ENCODE measurements at places on chromosomes 2 and 18. TPM values are rescaled to one million over a fixed set of nuclear protein-coding genes. Genes with fewer than 3 reads are reported as not detected.

MIB1 gene
- 90.2 TPM for total RNA-seq

OTX1 gene
- 2.8 TPM for total RNA-seq

POTEI gene
- 1.2 TPM for total RNA-seq

FHOD3 gene
- 50.5 TPM for total RNA-seq

MC2R gene
- not detected for total RNA-seq

ERMN gene
- 1.2 TPM for total RNA-seq

SGPP2 gene
- 4.8 TPM for total RNA-seq

CPO gene
- total RNA-seq = not detected

GCKR gene
- total RNA-seq = 0.69 TPM

COL3A1 gene
- 109 TPM for total RNA-seq

CBLN2 gene
- total RNA-seq = 127 TPM

THSD7B gene
- total RNA-seq = 12.2 TPM

ASB18 gene
- total RNA-seq = 1.6 TPM

FN1 gene
- total RNA-seq = 156 TPM

LOXL3 gene
- total RNA-seq = 6.7 TPM

SLC16A14 gene
- 66.9 TPM for total RNA-seq

TFCP2L1 gene
- 0.69 TPM for total RNA-seq

GAD1 gene
- 163 TPM for total RNA-seq

LYPD1 gene
- total RNA-seq = 77.0 TPM

ASPRV1 gene
- total RNA-seq = 3.0 TPM

SLC4A3 gene
- 50.5 TPM for total RNA-seq

NXPH2 gene
- total RNA-seq = 19.4 TPM

ANKRD62 gene
- total RNA-seq = 0.23 TPM

RAX gene
- 0.23 TPM for total RNA-seq

GPR55 gene
- total RNA-seq = not detected

UGT1A8 gene
- total RNA-seq = not detected

UBE2F gene
- total RNA-seq = 50.3 TPM

TACR1 gene
- 7.4 TPM for total RNA-seq

CCDC68 gene
- total RNA-seq = 4.4 TPM

FEV gene
- total RNA-seq = not detected

CIB4 gene
- total RNA-seq = not detected

NYAP2 gene
- 16.1 TPM for total RNA-seq

TMEM182 gene
- total RNA-seq = 8.5 TPM

SAP130 gene
- 8.8 TPM for total RNA-seq

CYS1 gene
- total RNA-seq = 1.2 TPM

AFF3 gene
- total RNA-seq = 26.3 TPM

DNAJC5G gene
- 0.23 TPM for total RNA-seq

ARPC2 gene
- 164 TPM for total RNA-seq

TRIP12 gene
- total RNA-seq = 181 TPM

POTEC gene
- 0.46 TPM for total RNA-seq

CAVIN2 gene
- total RNA-seq = 5.3 TPM

FLACC1 gene
- total RNA-seq = 3.7 TPM

ABCG8 gene
- total RNA-seq = 1.2 TPM

ZNF396 gene
- total RNA-seq = 5.8 TPM

DOCK10 gene
- total RNA-seq = 36.7 TPM

PPP4R3B gene
- total RNA-seq = 114 TPM

TLX2 gene
- total RNA-seq = not detected

EMILIN1 gene
- total RNA-seq = 6.2 TPM

CHMP1B gene
- total RNA-seq = 49.8 TPM

SLC4A5 gene
- total RNA-seq = 3.2 TPM

ASTL gene
- total RNA-seq = not detected

LYPD6 gene
- total RNA-seq = 20.5 TPM

SLC23A3 gene
- total RNA-seq = 0.23 TPM

ERFE gene
- 1.2 TPM for total RNA-seq

TMEM169 gene
- total RNA-seq = 30.7 TPM

TRAPPC8 gene
- total RNA-seq = 79.4 TPM

CSRNP3 gene
- total RNA-seq = 255 TPM

ACTG2 gene
- total RNA-seq = 0.23 TPM

HAAO gene
- total RNA-seq = 1.4 TPM

SRD5A2 gene
- 0.23 TPM for total RNA-seq
